ENCODE measurements at places on chromosomes 12 and 14. TPM values are rescaled to one million over a fixed set of nuclear protein-coding genes. Genes with fewer than 3 reads are reported as not detected.

ENDOU gene
- not detected for total RNA-seq

CIT gene
- total RNA-seq: 37.0 TPM

RHNO1 gene
- total RNA-seq: 21.3 TPM

TMEM253 gene
- total RNA-seq: 0.35 TPM

All from metanephros (tissue), 2 donors.